ENCODE measurements at places on chromosomes 12 and 14.

GRCh38 chr14:33009673-33010072 lies 71.0 kb downstream of the NPAS3 start:
- DNase-seq: no peak

- peak; percentile 89 for DNase-seq
Measured at GRCh38 chr12:56158926-56159461, 835 bp downstream of the MYL6 start.

DNA sequence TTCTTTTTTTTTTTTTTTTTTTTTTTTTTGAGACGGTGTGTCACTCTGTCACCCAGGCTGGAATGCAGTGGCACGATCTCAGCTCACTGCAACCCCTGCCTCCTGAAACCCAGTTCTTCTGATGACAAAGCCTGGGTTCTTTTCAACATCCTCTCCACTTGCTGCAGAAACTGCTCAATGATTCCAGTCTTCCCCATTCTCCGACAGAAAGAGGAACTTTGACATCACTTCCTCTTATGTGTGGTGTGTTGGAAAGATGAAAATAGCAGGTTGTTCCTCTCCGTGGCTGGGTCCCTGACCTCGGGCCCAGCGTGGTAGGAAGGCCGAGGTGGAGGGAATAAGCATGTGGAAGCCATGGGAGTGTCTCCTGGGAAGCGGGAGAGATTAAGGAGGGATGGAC lies 198.4 kb downstream of the PHETA1 start:
- no peak for DNase-seq

GRCh38 chr14:85532374-85533022 lies 2.6 kb downstream of the FLRT2 start:
- DNase-seq: no peak

DNA sequence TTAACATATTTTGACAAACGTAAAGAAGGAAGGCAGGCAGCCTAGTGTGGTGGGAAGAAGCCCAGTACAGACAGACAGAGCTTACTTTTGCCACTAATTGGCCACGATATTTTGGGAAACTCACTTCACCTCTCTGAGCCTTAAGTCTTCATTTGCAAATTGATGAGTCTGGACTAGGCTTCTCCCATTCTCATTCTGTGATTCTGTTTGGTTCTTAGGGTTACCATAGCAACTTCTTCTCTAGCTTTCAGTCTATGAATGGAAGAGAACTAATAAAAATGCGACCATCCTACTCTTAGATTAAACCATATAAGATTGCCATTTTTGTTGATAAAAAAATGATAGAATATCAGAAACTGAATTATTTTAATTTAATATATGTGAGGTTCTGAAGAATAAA lies 210.5 kb downstream of the SNAPC1 start:
- no peak for DNase-seq

GRCh38 chr12:16189849-16190248 lies 87.6 kb downstream of the SLC15A5 start:
- DNase-seq: no peak

DNA sequence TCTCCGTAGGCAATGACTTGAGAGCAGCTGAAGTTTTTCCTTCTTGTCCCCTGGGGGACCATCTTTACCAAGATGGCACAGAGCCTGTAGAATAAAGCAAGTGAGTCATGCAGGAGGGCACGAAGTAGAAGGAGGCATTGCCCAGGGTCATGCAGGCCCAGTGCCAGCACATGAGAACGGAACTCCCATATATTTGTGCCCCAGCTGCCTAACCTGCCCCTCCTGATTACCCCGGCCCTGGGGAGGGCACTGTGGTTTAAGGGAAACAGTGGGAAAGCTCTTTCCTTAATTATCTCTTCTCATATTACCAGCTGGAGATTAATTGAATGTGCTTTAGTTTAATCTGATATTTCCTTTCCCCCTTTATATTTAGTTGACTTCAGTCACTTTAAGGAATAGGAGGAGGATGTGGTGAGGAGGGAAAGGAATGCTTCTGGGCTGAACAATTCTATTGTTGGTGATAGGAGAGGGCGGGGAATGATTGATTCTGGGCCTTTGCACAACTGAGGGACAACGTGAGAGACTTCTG lies 51.9 kb downstream of the RASSF8 start:
- no peak for DNase-seq

GRCh38 chr12:107783406-107784376 lies 9.2 kb downstream of the ASCL4 start:
- DNase-seq: no peak

DNA sequence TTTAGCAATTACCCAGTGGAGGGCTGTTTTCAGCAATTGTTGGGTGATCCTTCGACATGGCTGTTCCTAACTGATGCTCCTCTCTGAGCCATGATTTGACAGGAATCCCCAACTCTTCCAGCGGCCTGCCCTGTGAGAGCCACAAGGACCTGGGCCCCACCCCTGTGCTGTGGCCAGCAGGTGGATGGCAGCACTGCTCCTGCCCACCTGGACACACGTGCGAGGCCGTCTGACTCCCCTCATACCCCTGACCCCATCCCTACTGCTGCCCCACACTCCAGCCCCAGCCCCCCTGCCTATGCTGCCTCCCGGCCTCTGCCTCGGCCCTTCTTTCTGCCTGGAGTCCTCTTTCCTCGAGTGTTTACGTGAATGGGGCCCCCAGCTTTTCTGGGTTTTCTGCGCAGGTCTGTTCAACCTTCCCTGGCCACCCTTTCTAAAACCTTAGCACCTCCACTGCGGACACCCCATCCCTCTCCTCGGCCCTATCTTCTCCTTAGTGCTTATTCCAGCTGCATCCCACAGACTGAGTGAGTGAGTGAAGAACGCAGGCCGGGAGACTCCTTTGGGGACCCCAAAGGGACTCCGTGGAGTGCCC lies 111.4 kb downstream of the DICER1 start:
- DNase-seq: no peak

DNA sequence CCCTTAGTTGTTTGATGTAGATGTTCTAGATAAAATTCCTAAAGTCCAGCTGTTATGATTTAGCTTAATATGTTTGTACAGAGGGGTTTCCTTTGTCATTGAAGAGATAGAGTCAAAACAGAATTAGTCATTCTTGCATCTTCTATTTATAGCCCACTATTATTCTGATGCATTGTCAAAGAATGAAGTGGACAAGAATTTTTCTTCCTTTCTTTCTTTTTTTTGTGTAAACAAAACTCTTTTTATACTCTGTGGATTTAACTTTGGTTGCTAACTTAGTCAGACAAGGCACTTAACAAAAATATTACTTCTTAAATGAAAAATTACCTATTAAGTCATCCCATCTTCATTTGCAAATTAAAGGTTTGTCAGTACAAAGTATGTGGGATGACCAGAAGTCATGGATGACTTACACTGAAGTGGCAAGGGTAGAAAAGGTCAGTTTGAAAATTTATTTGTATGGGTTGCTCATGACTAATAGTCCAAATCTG lies 215.6 kb upstream of the DDHD1 start:
- DNase-seq: peak; percentile 19

DNA sequence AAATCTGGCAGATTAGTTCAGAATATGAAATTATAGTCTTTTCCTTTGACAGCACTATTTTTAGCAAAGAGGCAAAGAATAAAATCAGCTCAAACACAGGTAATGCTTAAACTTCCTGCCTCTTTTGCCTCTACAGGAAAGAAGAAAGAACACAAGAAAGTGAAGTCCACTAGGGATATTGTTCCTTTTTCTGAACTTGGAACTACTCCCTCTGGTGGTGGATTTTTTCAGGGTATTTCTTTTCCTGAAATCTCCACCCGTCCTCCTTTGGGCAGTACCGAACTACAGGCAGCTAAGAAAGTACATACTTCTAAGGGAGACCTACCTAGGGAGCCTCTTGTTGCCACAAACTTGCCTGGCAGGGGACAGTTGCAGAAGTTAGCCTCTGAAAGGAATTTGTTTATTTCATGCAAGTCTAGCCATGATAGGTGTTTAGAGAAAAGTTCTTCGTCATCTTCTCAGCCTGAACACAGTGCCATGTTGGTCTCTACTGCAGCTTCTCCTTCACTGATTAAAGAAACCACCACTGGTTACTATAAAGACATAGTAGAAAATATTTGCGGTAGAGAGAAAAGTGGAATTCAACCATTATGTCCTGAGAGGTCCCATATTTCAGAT lies 17.4 kb downstream of the TMPO start:
- DNase-seq: peak; percentile 40

- DNase-seq: no peak
Measured at GRCh38 chr14:95320078-95320895, 579 bp upstream of the CLMN start.

- peak; percentile 46 for DNase-seq
Measured at GRCh38 chr12:92143258-92143657, 2.4 kb downstream of the BTG1 start.

DNA sequence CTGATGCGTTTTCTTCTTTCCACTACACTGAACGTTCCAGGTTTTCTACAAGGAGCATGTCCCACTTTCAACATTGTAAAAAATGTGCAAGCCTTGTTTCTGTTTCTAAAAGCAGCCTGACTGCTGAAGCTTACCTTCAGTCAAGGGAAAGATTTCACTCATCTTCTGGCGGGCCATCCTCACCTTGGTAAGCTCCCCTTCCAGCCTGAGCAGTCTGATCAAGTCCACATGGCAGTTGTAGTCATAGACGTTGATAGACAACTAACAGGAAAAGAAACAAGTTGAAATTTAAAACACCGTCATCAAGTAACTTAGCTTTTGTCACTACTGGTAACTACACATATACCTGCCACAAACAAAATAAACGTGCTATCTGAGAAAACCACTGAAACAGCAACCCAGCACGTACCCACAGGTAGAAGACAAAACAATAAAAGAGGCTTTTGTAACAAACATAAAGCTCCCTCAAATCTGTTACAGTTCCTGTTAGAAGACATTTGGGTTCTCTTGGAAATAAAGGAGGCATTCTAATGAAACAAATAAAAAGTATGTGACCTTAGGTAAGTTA lies 11.9 kb downstream of the SART3 start:
- no peak for DNase-seq

- DNase-seq: peak; percentile 92
Measured at GRCh38 chr14:50321009-50321660, 9.0 kb downstream of the DMAC2L start.

GRCh38 chr14:73696466-73697400 lies 17.5 kb downstream of the PNMA1 start:
- no peak for DNase-seq

GRCh38 chr14:68487805-68488590 lies 304.9 kb downstream of the ZFP36L1 start:
- DNase-seq: no peak

GRCh38 chr12:66388517-66388916 lies 86.2 kb downstream of the HELB start:
- DNase-seq: no peak

- DNase-seq: peak; percentile 55
Measured at GRCh38 chr14:43877351-43877960, 629.6 kb downstream of the FSCB start.

DNA sequence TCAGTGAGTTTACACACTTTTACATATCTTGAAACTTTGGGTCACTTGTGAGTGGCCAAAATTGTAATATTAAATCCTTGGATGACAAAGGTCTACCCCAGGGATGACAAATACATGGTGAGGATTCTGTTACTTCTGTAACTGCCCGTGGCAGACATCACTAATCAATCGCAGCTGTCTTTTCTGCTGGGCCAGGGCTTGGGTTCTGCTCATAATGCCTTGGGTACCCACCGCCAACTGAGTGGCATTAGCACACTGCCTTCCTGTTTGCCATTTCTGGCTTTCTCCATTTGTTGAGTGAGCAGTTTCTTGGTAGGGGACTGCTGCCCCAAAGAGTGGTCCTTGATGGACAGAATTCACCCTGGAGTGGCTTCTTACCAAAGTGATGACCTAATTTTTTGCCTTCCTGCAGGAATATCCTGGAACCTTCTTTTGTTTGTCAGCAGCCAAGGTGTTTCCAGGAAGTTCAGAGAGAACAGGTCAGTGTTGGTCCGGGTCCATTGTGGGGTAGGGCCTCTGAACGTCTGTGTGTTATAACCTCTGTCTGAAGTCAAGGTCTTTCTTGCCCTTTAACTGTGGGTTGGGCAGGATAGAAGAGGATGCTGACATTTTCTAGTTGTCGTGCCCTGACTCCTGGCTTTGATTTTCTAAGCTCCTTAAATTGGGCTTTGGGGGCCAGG lies 6.2 kb downstream of the TSPAN9 start:
- no peak for DNase-seq

GRCh38 chr12:124278389-124279101 lies 16.3 kb upstream of the RFLNA start:
- peak; percentile 90 for DNase-seq

DNA sequence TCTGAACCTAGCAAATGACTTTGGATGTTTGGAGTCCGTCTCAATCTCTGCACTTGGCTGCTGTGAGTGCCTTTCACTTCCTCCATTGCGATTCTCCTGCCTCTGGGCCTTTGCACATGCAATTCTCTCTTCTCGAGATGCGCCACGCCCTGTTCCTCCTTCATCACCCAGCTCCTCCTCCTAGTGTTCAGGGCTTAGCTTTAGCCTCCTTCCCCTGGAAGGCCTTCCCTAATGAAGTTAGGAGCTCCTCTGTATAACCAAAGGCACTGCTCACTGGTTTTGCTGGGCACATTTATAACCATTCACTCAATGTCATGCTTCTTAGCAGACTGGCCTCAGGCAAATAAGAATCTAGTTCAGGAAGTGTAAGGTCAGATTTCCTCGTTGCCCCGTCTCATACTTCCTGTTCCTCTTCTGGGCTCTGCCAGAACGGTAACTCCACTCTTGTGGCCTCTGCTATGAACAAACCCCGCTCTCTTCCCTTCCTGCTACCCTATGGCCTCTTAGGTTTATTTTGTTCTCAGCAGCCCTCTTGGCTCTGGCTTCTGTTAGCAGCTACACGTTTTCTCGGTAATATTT lies 171.4 kb downstream of the CRADD start:
- no peak for DNase-seq

DNA sequence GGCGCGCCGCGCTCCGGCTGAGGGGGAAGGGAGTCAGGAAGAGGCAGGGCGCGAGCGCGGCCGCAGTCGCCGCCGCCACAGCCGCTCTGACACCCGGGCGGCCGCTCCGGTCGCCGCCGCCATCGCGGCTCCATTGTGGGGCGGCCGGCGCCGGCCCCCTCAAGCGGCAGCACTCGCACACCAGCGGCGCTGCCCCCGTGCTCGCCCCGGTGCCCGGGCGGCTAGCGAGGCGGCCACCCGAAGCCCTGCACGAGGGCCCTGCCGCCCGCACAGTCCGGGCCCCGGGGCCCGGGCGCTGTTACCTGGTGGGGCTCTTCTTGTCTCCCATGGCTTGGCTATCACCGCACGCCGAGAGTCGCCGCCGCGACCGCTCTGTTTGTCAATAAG lies 202 bp downstream of the YAF2 start:
- no peak for DNase-seq

- DNase-seq: no peak
Measured at GRCh38 chr14:64610049-64610746, 60.4 kb downstream of the PPP1R36 start.

DNA sequence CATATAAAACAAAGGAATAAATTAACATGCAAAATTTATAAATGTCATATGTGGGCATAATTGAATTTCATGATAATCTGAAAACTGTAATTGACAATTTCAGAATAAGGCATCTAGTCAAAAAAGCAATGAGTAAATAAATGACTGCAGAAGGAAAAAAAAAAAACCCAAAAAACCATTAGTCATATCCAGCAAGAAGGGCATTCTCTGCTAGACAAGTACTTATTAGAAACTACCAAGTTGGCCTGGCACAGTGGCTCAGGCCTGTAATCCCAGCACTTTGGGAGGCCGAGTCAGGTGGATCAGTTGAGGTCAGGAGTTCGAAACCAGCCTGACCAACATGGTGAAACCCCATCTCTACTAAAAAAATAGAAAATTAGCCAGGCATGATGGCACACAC lies 17.5 kb downstream of the ZCRB1 start:
- DNase-seq: no peak

GRCh38 chr14:74829251-74829650 lies 46.7 kb downstream of the PROX2 start:
- no peak for DNase-seq

GRCh38 chr14:63727231-63727735 lies 582 bp downstream of the SGPP1 start:
- peak; percentile 64 for DNase-seq

- DNase-seq: no peak
Measured at GRCh38 chr14:86357119-86357518, 827.2 kb downstream of the FLRT2 start.

All from tongue (tissue), 3 donors.